Stimulated activated CD4-positive, alpha-beta T cell treated with anti-CD3 and anti-CD28 coated beads, TNF-alpha, amount 100 ng/mL, for 24 hours (primary cell): ENCODE measurements at places on chromosomes 12 and 14.

DNA sequence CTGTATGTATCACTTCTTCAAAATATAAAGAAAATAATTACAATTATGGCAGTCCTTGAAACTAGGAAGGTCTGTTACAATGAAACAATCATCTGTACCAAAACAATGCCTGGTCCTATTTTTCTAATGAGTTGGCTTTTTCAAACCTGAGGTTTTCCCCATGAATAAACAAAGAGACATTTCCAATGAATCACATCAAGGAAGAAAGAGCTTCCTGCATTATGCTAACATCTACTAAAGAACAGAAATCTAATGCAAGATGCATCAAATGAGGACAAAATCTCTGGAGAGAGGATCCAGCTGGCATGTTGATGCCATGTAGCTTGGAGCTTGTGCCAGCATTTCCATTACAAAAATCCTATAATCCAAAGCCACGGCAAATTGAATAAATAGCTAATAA, 29.3 kb downstream of the NIN start:
- no peak for DNase-seq

GRCh38 chr12:101783150-101783549, 43.9 kb upstream of the SYCP3 start:
- no peak for DNase-seq

DNA sequence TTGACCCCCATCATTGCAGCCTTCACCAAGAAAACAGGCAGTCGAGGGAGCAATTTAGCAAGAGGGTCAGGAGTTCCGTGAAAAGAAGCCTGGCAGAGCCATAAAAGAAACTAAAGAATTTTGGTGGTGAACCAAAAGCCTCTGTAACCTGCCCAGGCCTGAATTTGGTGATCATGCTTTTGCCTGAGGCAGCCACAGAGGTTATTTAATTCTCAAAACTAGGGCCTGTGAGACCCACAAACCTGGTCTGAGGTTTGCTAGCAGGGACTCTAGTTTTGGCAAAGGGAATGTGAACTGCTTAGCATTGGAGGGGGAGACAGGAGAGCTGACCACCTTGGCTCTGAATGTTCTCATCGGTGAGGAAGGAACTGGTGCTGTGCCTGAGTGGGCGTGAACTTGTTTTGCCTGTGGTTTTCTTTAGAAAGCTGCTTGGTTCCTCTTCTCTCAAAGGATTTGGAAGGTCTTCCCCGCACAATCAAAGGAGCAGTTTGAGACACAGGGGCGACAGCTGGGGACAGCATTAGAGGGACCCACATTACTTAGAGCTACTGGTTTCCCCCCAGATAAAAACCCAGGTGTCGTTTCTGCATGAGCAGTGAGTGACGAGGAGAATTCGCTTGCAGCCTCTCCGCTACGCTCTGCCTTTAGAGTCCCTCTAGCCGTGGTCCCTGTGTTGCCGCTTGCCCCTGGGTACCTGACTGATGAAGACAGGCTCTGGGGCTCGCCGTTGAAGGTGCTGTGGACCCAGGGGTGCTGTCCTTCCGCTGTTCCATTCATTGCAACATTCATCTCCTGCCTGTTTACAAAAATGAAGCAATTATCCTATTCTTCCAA, 12.6 kb upstream of the WNT5B start:
- no peak for DNase-seq

- no peak for DNase-seq
These were observed 16.7 kb downstream of the SLC7A7 start for GRCh38 chr14:22798528-22798927.

DNA sequence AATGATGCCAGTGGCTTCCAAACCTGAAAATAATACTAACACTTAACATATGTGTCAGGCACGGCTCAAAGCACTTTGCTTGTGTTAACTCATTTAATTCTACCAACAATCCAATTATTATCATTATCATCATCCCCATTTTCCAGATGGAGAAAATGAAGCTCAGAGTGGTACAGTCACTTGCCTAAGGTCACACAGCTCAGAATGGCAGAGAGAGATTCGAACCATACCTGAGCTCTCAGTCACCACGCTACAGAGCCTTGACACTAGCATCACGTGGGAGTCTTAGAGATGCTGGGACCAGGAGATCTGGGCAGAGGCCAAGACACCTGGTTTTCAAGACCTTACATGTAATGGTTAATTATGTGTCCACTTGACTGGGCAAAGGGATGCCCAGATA, 34.2 kb downstream of the DHX37 start:
- no peak for DNase-seq

DNA sequence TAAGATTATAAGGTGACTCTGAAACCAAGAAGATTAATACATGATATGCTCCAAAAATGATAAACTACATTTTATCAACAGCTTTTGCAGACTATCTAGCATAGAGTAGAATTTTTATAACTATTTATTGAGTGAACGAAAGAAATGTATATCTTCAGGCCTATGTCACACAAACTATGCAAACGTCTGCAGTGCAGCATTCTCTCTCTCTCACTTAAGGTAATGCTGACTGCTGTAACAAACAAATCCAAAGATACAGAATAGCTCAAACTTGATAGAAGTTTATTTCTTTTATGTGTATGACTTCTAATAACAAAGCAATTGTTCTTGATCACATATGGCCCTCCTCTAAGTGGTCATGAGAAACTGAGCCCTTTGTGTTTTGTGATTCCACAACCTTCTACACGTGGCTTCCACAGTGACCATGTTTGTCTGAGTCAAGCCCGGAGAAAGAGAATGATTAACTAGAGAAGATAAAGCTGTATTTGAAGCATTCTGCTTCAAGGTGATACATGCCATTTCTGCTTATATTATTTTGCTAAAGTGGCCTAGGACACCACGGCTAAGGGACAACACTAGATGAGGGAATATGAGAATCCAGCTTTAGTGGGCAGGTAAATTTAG, 1352.7 kb upstream of the TMEM132C start:
- DNase-seq: no peak

GRCh38 chr12:95724767-95725166, 65.8 kb downstream of the NTN4 start:
- no peak for DNase-seq

DNA sequence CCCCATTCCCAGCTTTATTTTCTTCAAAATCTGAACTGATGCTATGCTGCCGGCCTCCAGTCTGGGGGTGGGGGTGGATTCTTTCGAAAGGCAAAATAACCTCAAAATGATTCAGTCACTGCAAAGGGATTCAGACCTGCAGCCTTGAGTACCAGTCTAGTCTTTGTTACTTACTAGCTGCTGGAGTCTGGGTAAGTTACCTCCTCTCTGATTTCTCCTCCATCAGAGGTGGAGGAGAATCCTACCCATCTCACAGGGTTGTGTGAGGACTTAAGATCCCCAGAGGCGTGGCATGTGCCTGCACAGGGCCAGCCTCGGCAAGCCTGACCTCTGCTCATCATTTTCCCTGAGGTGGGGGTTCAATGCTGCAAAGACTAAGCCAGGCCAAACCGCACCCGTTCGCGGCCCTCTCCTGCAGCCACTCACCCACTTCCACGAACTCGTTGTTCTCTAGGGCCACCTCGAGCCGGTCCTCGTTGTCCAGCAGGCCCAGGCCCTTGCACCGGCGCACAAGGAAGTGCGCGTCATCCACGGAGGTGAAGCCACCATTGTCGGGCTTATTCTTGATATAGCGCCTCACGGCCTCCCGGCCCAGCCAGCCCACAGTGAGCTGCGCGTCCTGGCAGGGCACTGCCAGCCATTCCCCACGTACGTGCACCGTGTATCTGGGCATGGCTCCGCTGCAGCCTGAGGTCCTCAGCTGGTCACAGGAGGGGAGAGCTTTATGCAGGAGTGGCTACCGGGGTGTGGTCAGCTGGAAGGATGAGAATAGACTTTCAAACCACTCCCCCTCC, 709 bp downstream of the HAL start:
- no peak for DNase-seq

DNA sequence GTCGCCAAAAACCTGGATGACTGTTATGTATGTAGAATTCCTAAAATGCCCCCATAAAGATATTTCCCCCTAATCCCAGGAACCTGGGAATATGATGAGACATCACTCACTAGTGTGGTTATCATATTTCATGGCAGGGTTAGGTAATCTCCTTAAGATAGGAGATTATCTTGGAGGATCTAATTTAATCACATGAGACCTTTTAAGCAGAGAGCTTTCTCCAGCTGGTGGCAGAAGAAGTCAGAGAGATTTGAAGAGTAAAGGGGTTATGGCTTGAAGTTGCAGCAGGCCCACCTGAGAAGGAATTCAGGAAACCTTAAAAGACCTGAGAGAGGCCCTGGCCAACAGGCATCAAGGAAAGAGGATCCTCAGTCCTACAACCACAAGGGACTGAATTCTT, 53.6 kb downstream of the DYRK2 start:
- no peak for DNase-seq

DNA sequence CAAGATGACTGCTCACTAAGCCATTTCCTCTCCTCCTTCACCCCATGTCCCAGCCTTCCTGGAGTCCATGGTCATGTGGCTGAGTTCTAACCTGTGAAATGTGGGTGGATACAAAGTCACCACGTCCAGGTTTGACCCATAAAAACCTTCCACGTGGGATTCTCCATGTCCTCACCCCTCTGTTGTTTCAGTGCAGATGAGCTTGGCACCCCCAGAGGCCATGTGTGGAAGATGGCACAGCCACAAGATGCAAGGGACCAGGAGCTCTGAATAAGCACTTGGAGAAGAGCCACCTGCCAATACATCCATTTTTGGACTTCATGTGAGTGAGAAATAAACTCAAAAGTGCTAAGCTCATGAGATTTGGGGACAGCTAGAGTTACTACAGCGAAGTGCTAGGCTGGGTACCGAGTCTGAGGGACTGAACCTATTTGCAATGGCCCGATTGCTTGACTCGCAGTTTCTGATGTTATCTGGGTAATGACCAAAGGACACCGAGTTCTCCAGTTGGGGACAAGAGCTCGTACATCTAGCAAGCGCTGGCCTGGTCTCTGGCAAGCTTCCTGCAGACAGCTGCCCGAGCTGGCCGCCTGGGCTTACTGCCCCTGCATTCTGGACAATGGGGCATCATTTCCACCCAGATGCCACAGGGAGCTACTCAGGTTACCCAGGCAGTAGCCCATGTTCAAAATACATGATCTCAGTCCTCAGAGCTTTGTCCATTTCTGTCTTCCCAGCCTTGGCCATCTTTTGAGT, 7.7 kb upstream of the SLC24A4 start:
- no peak for DNase-seq

DNA sequence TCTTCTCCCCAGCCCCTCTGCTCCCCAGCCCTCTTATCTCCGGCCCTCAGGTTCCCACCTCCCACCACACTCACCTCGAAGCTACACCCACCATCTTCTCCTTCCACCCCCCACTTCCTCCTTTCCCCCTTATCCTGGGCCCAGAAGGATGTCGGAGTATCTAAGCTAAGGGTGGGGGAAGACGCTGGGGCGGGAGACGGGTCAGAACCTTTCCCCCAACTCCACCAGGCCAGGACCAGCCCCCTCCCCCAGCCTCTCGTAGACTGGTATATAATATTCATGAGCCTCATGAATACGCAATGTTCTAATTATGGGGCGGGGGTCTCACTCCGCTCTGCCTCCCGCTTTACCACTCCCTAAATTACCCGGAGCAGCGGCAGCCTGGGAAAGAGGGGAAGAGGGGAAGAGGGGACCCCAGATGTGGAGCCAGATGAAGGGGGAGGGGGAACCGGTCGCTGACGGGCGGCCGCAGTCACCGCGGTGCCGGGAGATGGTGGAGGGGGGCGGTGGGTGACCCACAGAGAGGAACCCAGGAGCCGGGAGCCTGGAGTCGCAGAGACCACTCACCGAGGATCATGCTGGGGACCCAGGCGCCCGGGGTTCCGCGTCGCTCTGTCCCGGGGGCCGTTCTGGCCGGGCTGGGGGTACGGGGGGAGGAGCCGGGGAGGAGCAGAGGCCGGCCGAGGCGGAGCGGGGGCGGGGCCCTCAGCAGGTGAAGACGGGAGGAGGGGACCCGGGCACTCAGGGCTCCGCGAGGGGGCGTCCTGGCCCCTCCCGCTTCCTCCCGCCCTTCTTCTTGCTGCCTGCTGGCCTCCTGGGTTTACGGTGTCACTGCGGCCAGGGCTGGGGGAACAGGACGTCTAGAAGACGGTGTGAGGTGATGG, 6.4 kb upstream of the ZNF385A start:
- DNase-seq: peak; percentile 50

- DNase-seq: no peak
These were observed 14.0 kb upstream of the HPD start for GRCh38 chr12:121872546-121873215.

DNA sequence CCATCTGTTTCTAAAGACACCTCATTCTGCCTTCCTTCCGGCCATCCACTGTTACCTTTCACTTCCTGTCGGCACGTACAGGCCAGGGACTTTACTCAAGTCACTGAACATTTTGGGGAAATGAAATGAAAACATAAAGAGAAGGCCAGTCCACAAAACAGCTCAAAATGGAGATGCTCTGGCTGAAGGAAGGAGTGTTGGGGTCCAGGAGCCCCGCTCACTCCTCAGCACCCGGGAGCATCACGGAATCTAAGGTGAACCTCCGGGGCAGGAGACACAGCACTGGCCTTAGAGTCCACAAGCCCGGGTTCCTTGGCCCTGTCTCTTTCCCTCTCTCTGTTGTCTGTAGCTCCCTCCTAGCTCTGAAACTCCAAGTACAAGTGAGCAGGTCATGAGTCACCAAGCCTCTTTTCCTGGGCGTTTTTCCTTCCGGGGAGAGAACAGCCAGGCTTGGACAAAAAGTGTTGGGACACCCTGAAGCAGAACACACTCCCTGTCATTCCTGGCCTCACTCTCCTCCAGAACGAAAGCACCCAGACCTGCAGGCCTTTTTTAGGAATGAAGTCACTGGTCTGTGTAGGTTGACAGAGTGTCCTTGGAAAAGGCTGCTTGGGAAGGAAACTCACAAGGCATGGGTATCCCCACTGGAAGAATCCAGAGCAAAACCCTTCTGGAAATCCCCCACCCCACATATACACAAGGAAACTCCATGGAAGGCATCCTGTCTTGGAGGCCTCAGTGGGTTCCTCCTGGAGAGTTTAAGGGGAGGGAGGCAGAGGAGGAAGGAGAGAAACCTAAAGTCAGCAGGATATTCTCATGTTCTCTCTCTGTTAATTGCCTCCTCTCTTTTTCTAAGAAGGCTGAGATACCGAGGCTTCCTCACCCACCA, 245.3 kb downstream of the ZFP36L1 start:
- DNase-seq: no peak

DNA sequence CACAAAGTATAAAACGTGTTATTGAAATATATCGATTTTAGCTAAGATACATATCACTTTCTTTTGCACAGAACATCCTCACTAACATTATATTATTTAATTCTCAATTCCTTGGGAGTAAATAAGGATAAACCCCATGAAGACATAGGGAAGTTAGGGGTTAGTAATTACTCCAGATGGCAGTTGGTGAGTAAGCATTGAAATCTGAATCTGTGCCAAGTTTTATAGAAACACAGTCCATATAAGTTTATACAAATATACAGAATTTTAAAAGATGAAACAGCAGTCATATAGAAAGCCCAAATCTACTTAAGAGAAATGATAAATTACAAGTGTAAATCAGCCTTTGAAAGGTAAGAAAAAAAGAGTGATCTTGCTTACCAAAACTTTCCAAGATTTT, 200.4 kb upstream of the SYT10 start:
- no peak for DNase-seq

GRCh38 chr12:32134101-32134888, 27.6 kb downstream of the BICD1 start:
- peak; percentile 22 for DNase-seq
